Fibroblast of upper back skin (primary cell): ENCODE measurements at places on chromosomes 6 and 20.

- DNase-seq = no peak
These were observed 3.0 kb downstream of the PRSS16 start for GRCh38 chr6:27250277-27251111.

DNA sequence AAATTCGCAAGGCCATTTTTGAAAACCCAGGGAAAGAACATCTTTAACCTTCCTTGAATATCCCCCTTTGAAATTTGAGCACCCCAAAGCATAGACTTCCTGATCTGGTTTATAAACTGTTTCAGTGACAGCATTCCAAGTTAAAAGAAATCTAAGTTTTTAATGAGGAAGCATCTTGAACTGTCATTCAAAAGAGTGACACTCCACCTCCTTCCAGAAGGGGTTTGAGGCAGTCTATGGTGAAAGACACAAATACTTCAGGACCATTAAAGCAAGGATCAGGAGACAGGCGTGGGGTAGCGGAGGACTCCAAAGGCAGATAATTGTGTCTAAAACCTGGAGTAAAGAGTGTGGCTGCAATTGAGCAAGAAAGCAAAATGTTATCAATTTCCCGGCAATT, 691 bp downstream of the GHRH start:
- DNase-seq = no peak

DNA sequence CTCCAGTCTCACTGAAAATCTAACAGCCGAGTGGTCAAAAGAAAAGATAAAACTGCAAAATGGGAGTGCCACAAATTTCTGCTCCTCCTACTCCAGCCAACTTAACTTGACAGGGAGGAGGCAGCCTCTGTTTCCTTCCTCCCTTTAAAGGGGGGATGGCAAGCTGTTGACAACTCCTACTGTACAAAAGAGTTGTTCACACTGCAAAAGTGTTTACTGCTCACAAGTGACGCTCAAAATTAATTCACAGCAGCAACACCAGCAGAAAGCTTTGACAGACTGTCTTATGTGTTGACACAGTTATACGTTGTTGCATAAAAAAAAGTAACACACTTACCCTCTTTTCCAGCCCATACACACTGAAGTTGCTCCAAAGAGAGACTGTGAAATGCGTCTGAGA, 169.8 kb downstream of the BACH2 start:
- no peak for DNase-seq

GRCh38 chr6:148874698-148875293, 128.0 kb downstream of the UST start:
- peak; percentile 33 for DNase-seq

DNA sequence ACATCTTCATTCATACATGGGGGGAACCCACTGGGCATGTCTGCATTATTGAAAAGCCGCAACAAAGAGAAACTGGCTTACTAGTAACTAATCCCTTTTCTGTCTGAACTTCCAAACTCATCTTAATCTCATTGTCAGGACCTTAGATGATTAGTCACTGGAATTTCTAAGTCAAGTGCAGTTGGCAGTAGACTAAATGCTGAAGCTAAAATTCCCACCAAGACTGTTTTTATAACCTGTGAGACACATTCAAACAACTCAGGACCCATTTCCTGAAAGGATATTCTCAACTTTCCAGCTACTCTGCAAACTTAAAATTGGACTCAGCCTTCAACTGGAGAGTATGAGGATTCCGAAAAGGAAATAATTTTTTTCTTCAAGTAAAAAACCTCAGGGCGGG, 94.8 kb upstream of the SCAF8 start:
- DNase-seq = peak; percentile 30

- no peak for DNase-seq
These were observed 2.7 kb upstream of the COL9A3 start for GRCh38 chr20:62814060-62814708.

GRCh38 chr6:43089467-43089866, 13.4 kb downstream of the PTK7 start:
- no peak for DNase-seq

GRCh38 chr20:38804682-38805501, 605 bp upstream of the PPP1R16B start:
- no peak for DNase-seq

- no peak for DNase-seq
These were observed 3.8 kb downstream of the PTK6 start for GRCh38 chr20:63533388-63533787.

DNA sequence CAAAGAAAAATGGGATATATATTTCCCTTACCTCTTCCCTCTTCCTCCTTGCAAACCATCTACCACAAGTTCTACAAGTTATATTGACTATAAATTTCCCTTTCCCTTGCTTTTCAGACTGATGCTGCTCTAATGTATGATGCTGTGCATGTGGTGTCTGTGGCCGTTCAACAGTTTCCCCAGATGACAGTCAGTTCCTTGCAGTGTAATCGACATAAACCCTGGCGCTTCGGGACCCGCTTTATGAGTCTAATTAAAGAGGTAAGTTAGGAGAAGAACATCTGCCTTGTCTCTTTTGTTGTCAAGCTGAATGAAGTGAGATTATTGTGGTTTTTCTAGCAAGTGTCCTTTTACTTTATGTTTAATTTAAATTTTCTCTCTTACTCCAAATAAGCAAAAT, 406.0 kb downstream of the GRIK2 start:
- no peak for DNase-seq

DNA sequence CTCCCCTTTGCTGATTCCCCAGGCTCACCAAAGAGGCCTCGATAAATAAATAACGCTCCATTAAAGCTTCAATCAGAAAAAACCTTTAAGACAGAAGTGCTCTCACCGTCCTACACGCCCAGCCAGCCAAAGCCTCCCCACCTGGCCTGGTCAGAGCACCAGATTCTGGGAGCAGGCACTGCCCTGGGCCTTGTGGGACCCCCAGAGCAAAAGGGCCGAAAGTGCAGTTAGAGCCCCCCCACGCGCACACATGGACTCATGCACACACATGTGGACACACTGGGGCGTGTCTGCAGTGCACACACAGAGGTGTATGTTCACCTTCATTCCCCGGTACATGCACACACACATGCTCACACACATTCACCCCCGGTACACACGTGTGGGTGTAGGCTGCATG, 1.9 kb upstream of the NECAB3 start:
- no peak for DNase-seq

- DNase-seq = no peak
These were observed 45.7 kb downstream of the ILRUN start for GRCh38 chr6:34650823-34651222.

GRCh38 chr20:3042625-3043024, 797 bp upstream of the GNRH2 start:
- DNase-seq = no peak

DNA sequence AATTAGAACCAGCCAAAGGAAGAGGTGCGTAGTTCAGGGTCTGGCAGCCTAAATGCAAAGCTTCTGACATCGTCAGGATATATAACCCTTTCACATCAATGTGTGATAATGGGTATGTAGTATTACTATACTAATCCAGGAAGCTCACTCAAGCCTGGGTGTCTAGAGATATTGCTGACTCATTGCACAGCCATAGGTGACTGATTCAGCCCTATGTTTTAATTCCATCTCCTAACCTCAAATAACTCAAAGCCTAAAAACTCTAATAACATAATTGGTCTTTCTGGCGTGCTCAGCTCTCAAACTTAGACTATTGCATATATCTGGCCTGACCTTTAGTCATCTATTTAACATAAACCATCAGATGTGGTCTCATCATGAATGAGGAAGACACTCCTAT, 658.4 kb downstream of the TBC1D32 start:
- DNase-seq = peak; percentile 0

DNA sequence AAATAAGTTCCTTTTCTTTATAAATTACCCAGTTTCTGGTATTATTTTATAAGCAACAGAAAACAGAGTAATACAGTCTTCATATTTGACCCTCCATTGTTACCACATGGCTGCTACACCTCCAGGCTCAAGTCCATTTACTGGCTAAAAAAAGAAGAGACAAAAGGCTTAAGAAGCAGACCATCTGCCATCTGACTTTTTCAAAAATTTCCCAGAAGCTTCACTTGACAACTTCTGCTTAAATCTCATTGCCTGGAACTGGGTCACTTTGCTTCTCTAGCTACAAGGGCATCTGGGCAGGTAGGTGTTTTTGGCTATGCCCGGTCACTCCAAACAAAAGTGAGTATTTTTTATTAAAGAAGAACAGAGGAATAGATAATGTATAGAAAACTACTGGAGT, 118.0 kb downstream of the GRM1 start:
- no peak for DNase-seq

- DNase-seq = peak; percentile 83
These were observed 9.7 kb downstream of the COL12A1 start for GRCh38 chr6:75196081-75196687.

DNA sequence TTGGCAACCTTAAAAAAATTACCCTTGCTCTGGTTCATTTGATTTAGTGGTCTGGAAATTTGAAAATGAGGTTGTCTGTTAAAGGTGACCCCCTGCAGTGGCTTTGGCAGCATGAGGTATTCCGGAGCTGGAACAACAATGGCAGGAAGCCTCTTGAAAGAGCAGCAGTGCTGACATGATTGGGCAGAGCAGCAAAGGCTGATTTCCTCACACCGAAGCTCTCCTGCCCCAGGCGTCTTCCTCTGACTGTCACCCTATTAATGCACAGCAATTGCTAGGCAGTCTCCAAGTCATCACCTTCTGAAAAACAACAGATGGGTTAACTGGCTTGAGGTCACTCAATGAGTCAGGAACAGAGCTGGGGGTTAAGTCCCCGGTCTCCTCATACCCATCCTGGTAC, 241.8 kb upstream of the MMS22L start:
- no peak for DNase-seq

DNA sequence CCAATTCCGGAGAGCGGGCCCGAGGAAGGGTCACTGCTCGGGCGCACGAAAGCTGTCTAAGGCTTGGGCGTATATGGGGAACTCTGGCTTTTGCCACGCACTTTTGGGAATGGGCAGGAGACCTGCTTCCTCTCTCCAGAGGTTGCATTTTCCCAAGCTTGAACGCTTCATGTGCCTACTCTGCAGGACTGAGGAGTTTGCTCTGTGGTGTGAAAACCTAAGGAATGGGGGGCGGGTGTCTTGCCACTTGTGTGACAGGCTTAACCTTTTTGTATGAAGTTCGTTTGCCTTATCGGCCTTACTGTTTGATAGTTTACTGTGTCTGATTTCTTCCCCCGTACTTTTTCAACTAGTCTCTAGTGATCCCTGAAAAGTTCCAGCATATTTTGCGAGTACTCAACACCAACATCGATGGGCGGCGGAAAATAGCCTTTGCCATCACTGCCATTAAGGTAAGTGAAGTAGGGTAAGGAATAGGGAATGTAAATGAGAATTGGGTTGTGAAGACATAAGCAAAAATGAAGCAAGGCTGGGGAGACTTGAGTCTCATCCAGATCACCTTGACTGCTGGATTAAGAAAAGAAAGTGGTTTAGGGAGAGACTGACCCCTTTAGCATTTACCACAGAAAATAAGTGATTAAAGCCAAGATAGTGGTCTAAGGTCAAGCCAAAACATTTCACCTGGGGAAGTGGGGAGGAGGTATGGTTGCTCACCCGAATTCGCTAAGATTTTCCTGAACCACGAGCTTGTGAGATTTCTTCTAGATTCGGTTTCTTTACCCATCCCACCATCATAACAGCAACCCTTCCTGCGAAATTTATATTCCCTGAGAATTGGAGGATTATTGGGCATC, 627 bp downstream of the RPS18 start:
- no peak for DNase-seq

- DNase-seq = no peak
These were observed 99.0 kb upstream of the FOXQ1 start for GRCh38 chr6:1212919-1213318.

GRCh38 chr6:112563368-112563767, 216.2 kb downstream of the RFPL4B start:
- peak; percentile 90 for DNase-seq

- DNase-seq = no peak
These were observed 57.8 kb downstream of the IL22RA2 start for GRCh38 chr6:137115658-137116057.

- DNase-seq = no peak
These were observed 125.8 kb upstream of the BCLAF1 start for GRCh38 chr6:136415351-136416007.

- no peak for DNase-seq
These were observed 8.1 kb downstream of the FYN start for GRCh38 chr6:111865049-111865585.

DNA sequence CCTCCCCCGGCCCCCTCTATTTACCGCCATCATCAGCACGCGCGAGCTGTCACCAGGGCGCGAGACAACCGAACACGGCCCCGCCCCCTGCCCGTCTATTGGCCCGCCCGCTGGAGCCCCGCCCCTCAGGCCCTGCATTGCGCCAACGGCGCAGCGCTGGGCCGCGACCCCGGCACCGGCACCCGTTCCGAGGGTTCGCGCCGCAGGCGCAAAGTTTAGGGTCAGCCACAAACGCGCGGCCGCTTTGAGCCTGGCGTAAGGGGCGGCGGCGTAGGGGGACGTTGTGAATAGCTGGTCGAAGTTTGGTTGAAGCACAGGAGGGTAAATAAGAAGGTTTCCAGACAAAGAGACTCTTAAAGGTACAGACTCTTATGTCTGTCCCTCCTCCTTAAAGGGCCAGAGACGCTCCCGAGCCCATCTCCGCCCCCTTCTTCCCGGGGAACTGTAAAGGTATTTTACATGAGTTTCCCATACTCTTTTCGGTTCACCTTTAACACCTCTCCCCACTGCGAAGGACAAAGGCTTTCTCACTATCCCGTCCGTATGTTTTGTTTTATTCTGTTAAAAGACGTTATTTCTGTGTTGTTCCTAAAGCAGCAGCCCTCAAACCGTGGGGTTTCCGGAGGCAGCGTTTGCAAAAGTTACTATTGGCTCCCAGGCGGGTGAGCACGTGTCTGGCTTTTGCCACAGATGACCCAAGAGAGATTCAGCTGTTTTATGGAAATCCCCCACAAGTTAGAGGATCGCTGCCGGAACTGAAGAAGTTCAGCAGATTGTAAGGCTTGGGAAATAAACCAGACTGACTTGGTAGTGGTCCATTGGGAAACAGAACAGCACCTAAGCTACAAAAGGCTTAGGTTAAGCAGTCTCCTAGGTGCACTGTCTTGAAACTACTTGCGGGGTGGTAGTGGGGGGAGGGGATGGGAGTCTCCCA, at the start of gene USP49:
USP49 (minus strand) TSS at position 76 of the 934 bp plus-strand sequence. CDS start 88,392 bp downstream, outside the sequence.
- DNase-seq = peak; percentile 73

DNA sequence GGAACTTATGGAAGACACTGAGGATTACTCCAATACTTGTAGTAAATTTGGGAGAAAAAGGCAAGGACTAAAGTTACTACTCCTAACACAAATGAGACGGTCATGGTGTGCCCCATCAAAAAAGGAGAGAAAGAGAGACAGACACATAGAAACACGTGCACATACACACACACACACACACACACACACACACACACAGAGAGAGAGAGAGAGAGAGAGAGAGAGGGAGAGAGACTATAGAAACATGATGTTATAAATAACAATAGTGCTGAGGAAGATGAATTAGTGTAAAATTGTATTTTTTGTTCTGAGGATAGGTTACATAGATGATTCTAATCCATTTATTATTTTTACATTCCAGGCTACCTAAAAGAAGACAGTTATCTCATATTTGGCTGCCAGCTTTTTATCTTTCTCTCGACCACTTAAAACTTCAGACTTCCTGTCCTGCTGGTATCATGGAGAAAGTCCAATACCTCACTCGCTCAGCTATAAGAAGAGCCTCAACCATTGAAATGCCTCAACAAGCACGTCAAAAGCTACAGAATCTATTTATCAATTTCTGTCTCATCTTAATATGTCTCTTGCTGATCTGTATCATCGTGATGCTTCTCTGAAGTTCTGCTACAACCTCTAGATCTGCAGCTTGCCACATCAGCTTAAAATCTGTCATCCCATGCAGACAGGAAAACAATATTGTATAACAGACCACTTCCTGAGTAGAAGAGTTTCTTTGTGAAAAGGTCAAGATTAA, 10.5 kb downstream of the PLN start:
- DNase-seq = peak; percentile 69

- DNase-seq = no peak
These were observed 49.3 kb downstream of the CGA start for GRCh38 chr6:87045521-87046075.

GRCh38 chr20:9884061-9884460, 45.2 kb upstream of the PAK5 start:
- no peak for DNase-seq
